ENCODE measurements at places on chromosomes 12 and 14.

- DNase-seq = peak; percentile 87
Measured at GRCh38 chr12:19946550-19946949, 421.8 kb upstream of the PDE3A start.

- no peak for DNase-seq
Measured at GRCh38 chr12:130983328-130984017, 29.8 kb downstream of the ADGRD1 start.

GRCh38 chr14:92473261-92473968 is 40.2 kb upstream of the RIN3 start:
- peak; percentile 86 for DNase-seq

DNA sequence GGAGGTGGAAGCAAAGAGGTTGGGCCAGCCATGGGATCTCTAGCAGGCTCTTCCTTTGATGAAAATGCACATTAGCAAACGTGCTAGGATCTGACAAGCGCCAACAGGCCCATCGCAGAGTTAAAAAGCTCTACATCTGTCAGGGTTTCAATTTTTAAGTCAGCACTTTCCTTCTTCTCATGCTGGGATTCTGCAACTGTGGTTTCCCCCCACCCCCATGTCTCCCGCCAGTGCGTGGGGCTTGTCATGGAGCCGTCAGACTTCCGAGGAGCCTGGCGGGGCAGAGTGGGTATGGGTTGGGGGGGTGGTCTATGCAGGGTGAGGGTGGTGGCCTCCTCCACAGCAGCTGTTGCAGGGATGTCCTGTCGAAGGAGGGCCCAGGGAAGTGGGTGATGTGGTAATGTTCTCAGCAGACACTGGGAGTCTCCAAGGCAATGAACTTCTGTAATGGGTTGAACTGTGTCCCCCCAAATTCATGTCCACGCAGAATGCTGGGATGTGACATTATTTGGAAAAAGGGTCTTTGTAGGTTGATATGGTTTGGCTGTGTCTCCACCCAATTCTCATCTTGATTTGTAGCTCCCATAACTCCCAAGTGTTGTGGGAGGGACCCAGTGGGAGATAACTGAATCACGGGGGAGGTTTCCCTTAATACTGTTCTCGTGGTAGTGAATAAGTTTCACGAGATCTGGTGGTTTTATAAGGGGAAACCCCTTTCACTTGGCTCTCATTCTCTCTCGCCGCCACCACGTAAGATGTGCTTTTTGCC is 115.2 kb upstream of the MAP1LC3B2 start:
- no peak for DNase-seq

DNA sequence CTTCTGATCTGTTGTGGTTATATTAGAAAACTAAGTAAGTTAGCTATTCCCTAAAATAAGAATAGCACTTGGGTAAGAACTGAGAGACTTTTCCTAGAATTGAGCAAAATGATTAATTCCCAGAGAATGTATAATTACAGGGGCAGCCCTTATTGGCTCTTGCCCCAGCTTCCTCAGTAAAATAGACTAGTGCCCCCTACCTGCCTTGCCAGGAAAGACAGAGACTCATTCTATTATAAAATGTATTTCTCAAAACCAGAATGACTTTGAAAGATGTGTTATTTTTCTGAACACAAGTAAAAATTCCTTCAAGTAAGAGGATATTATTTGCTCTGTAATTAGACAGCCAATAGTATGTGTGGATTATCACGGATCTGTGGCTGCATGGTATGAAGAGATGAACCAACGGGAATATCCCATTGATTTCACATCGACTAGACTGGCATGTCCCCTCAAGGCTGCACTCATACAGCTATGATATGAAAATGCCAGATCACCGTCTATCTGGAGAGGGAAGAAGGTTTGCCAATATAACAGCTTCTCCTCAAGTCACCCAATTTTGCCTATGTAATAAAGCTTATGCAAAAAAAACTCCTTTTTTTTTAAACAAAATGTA is 7.4 kb upstream of the GLRX5 start:
- peak; percentile 87 for DNase-seq

- DNase-seq = peak; percentile 21
Measured at GRCh38 chr12:18719922-18720510, 17.8 kb downstream of the PLCZ1 start.

DNA sequence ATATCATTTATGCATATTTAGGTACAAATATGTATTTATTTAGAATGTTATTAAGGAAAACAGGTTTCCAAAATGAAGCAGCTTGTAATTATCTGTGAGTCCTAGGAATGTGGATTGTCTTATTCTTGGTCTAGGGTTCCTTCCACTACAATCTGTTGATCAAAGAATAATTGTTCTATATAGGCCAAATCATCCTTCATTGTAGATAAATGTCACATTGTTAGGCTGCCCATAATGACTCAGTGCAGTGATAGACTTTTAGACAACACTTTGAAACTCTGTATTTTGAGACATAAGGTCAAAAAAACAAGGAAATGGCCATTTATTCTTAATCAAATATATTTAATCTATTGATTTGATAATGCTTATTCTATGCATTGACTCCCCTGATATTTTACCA is 283.0 kb downstream of the ACSS3 start:
- no peak for DNase-seq

- DNase-seq = no peak
Measured at GRCh38 chr14:69270795-69271708, 11.1 kb downstream of the GALNT16 start.

DNA sequence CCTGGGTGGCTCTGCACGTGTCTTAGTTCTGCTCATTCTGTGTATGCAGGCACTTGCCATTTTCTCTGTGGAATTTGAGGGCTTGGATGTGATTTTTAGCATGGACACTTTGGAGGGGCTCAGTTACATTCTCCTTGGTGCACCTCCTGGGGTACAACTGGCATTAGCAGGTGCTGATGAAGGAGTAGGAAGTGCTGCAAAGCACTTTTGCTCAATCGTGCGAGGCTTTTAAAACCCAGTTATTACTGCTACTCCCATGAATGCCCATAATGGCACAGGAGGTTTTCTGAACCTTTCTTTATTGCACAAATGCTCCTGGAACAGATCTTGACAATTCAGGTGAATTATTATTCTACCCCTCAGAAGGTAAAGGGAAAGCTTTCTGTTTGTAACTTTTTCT is 78.7 kb downstream of the SLC25A47 start:
- DNase-seq = no peak

- DNase-seq = peak; percentile 90
Measured at GRCh38 chr14:51507906-51508511, 143.7 kb upstream of the FRMD6 start.

DNA sequence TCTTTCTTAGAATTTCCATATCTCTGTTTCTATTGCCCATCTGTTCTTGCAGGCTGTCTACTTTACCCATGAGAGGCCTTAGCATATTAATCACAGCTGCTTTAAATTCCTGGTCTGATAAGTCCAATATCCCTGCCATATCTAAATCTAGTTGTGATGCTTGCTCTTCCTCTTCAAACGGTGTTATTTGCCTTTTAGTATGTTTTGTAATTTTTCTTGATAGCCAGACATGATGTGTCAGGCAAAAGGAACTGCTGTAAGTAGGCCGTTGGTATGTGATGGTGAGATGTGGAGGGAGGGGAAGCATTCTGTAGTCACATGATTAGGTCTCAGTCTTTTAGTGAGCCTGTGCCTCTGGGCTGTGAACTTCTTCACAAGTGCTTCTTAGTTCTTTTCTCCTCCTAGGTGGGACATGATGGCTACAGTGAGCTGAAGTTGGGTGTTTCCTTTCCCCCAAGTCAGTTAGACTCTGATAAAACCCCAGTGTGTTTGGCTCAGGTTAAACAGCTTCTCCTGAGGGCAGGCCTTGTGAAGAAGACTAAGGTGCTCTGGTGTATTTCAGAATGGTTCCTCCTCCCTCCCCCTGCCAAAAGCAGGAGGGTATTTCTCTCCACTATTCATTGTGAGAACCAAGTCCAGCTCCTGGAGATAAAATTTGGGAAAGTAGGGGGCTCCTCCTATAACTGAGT is 195.9 kb upstream of the PARP11 start:
- DNase-seq = no peak

- no peak for DNase-seq
Measured at GRCh38 chr12:6692888-6693287, 3.7 kb upstream of the ZNF384 start.

DNA sequence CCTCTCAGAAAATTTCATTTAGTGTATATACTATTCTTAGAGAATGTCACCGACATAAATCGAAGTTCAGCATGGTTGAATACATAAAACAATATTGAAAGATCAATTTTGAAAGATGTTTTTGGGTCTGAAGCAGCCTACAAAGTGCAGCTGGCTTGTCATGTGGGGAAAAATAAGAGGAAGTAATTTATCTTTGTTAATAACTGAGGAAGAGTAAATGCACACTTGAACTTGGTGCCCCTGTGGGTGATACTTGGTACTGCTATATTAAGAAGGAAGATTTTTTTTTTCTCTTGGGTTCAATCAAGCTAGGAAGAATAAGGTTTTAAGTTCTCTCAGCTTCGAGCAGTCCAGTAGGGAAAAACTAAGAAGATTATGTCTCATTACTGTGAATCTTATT is 661.3 kb downstream of the RPL10L start:
- DNase-seq = no peak

DNA sequence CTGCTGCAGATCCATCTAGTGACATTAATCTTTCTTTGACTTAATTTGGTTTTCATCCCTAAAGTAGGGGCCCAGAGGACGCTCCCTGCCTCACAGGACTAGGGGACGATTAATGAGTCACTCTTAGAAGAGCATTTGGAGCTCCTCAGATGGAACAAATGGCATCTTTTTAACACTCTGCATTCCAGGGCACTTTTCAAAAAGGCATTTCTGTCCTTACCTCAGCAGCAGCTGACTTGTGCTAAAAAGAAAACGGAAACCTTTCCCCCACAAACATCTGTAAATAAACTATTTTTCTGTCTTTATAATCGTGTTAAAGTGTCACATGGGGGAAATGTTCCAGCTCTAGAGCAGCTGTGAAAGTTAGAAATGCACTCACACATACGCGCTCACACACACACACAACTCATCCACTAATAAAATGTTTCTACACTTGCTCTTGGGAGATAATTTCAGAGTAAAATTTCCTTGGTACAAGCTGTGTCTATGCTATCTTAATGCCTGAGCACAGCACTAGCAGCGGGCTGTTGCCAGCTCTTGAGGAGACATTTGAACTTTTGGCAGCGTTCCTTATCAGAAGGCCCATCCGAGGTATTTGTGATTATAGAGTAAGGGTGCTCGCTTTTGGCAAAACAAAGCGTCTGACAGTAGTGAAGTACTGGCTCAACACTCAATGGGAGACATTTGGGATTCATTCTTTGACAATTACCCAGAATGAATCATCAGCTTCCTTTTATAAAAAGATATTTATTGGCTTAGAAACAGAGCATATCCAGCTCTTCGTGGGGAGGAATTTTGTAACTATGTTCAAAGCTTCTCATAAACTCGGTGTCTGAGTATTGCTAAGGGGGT is 141.3 kb downstream of the PLXNC1 start:
- peak; percentile 75 for DNase-seq

DNA sequence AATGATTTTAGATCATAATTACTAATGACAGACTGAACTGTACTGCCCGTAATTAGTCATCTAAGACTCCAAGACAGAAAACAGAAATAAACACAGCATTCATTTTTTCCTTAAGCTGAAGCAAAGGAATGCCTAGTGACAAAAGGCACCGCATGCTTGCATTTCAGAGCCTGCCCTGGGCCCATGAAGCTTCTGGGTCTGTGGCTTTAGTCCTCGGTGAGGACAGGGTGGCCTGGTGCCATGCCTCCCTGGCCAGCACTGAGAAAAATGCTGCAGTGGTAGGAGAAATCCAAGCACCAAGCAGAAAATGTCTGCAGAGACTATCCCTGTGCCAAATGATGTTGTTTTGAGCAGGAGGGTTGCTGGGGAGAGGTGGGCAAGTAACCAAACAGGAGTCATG is 171.6 kb downstream of the CALM1 start:
- peak; percentile 13 for DNase-seq

DNA sequence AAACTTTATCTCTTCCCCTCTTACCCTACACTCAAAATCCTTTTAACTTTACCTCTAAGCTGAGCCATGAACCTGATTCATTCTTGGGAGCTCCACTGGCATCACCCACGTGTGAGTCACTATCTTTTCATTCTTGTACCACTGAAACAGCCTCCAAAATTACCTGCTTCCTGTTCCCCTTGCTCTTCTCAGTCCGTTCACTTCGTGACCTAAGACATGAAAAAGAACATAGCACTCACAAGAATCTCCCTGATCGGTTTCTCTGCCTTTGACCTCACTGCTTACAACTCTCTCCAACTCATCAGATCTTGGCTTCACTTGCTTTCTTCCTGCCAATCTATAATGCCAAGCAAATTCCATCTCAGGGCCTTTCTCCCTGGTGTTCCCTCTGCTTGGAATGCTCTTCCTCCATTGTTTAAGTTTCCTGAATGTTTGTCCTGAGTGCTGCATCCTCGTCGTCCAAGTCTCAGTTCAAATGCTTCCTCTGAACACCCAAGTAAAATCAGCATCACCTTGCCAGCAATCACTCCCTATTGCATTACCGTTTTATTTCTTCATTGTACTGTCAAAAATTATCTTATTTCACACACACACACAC is 9.2 kb downstream of the GLIPR1 start:
- DNase-seq = peak; percentile 40

- DNase-seq = no peak
Measured at GRCh38 chr14:94173471-94173884, 644 bp upstream of the PPP4R4 start.

DNA sequence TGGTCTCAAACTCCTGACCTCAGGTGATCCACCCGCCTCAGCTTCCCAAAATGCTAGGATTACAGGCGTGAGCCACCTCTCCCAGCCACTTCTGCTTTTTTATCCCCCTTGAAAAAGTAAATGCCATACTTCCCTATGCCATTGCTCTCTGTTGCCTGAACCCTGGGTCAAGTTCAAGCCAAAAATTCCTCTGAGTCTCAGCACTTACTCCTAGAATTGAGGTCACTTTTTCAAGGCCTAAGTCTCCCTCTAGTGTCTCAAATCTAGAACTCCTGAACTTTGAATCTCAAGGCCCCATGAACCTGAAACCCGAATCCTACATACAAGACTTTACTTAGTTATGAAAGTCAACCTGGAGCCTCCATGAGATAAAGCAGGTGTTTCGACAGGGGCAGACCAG is 1.4 kb upstream of the APOBEC1 start:
- peak; percentile 24 for DNase-seq

DNA sequence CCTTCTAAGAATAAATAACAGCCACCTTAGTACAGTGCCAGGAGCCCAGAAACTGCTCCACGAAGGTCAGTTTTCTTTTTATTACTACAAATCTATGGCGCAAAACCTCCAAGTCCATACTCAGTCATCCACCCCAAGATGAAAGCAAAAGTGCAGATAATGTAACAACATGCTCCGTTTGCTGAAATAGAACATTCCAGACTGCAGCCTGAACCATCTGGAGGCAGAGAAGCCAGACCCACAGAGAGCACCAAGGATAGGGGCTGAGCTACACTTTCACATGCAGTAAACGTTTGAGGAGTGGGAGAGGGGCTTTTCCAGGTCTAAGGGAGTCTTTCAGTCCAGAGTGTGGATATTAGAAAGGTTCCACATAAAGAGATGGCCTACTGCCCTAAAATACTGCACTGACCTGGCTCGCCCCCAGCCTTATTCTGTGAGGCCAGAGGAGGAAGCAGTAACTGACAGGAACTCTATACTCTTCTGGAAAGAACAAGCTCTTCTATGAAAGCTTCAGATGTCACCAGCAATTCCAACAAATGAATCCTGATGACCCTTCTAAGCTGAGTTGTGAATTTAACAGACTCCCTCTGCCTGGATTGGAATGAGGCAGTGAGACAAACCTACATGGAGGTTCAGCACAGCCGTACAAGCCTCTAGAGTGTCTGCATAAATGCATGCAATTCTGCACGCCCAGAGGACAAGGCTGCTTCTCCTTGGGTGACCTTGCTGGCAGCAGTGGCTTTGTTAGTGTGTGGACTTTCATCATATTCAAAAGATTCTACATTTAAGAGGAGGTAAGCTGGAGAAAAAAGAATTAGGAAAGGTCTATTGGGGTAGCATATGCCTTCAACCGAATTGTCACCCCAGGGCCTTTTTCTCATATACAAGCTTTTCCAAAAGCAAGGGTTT is 153.9 kb upstream of the EGLN3 start:
- DNase-seq = no peak

Measured in AG10803 (cell line).